ENCODE measurements at places on chromosomes 1 and 21. TPM values are rescaled to one million over a fixed set of nuclear protein-coding genes. Genes with fewer than 3 reads are reported as not detected.

EXTL2 gene
- 53.5 TPM for total RNA-seq

HMGCS2 gene
- total RNA-seq, result not detected

DCST1 gene
- 0.16 TPM for total RNA-seq

CSRP1 gene
- 40.8 TPM for total RNA-seq

AQP10 gene
- total RNA-seq, result 1.1 TPM

LAMB3 gene
- total RNA-seq, result 3.5 TPM

POMGNT1 gene
- total RNA-seq, result 49.6 TPM

PIGR gene
- total RNA-seq, result not detected

CNR2 gene
- 0.29 TPM for total RNA-seq

CFAP141 gene
- not detected for total RNA-seq

KCND3 gene
- 3.1 TPM for total RNA-seq

KCNA3 gene
- 3.8 TPM for total RNA-seq

KLHDC8A gene
- 100 TPM for total RNA-seq

SYNC gene
- total RNA-seq, result 1.1 TPM

OR2M3 gene
- 0.19 TPM for total RNA-seq

KRTAP7-1 gene
- total RNA-seq, result not detected

SLC9C2 gene
- 0.05 TPM for total RNA-seq

FAM229A gene
- 1.1 TPM for total RNA-seq

LEFTY1 gene
- 0.85 TPM for total RNA-seq

NOS1AP gene
- 10.4 TPM for total RNA-seq

IRF6 gene
- total RNA-seq, result 0.89 TPM

MANEAL gene
- 39.2 TPM for total RNA-seq

LGR6 gene
- total RNA-seq, result not detected

ACTN2 gene
- total RNA-seq, result 5.0 TPM

CNTN2 gene
- total RNA-seq, result 19.6 TPM

DRAXIN gene
- not detected for total RNA-seq

CD5L gene
- not detected for total RNA-seq

NPHS2 gene
- total RNA-seq, result not detected

LIPI gene
- total RNA-seq, result not detected

TMEM9 gene
- 110 TPM for total RNA-seq

PRELP gene
- 0.65 TPM for total RNA-seq

B3GALT2 gene
- total RNA-seq, result 3.2 TPM

HAO2 gene
- not detected for total RNA-seq

GPR52 gene
- 0.64 TPM for total RNA-seq

OR2L8 gene
- not detected for total RNA-seq

NCSTN gene
- total RNA-seq, result 44.0 TPM

CITED4 gene
- total RNA-seq, result 0.69 TPM

DDAH1 gene
- total RNA-seq, result 30.4 TPM

TNFSF4 gene
- total RNA-seq, result not detected

MTARC1 gene
- 5.4 TPM for total RNA-seq

PRKCZ gene
- 26.1 TPM for total RNA-seq

TRAF3IP3 gene
- total RNA-seq, result 0.57 TPM

UBXN10 gene
- 1.6 TPM for total RNA-seq

TTC34 gene
- total RNA-seq, result 1.2 TPM

LCE2B gene
- not detected for total RNA-seq

LCE1C gene
- total RNA-seq, result not detected

FCAMR gene
- not detected for total RNA-seq

CBR3 gene
- 10.7 TPM for total RNA-seq

SLC25A34 gene
- 1.5 TPM for total RNA-seq

Measured in motor neuron (in vitro differentiated cells).